ENCODE measurements at places on chromosomes 16 and 17.

GRCh38 chr17:73801455-73802100 is 157.3 kb upstream of the SDK2 start:
- no peak for DNase-seq

DNA sequence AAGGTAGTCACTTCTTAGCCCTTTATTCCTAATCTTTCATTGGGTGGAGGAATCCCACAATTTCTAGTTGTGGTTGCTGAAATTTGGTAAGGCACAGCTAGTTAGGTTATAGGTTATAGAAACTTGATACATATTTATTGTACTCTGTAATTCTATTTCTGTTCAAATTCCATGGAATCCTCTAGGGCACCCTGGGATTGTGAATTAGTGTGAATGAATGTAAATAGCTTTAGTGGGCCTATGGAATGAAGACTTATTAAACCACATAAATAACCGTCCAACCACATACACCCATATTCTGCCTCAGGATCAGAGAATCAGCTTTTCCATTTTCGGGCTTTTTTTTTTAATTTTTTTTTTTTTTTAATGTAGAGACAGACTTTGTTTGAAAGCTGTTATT is 9.2 kb downstream of the TANC2 start:
- no peak for DNase-seq

DNA sequence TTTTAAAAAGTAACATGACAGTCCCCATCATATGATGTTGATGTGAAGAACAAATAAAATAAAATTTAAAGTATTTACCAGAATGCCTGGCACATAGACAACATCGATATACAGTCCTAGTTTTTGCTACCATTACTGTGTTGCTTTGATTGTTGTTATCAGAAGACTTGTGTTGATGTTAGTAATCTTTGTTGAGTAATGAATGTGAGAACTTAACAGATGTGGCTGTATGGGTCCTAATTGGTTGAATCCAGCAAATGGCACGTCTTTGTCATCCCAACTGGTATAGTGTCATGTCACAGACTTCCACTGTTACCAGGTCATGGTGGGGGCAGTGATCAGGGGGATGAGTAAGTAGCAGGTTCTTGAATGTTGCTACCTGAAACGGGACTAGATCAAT is 1151.4 kb upstream of the CDH8 start:
- DNase-seq, result no peak

- no peak for DNase-seq
Measured at GRCh38 chr17:60269417-60269816, 119.6 kb downstream of the CA4 start.

DNA sequence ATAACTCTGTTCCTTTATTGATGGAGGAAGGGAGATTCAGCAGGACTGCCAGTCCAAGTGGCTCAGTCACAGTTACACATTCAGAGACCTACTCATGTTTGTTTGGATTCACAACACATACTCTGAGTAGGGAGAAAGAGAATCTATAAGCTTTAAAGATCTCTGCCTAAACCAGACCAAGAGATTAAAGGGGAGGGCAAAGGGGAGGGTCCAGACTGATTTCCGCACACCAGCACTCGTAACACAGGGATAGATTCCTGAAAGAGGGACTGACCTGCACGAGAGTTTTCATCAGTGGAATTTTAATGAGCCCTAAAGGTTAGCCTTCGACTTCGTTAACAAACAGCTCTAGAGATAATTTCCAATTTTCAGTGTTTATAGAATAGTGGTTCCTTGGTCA is 71.7 kb upstream of the PMFBP1 start:
- no peak for DNase-seq

GRCh38 chr17:33647956-33648355 is 354.9 kb upstream of the ASIC2 start:
- no peak for DNase-seq

- DNase-seq, result no peak
Measured at GRCh38 chr16:10754941-10755340, 11.3 kb downstream of the NUBP1 start.

GRCh38 chr16:17364319-17365210 is 106.2 kb downstream of the XYLT1 start:
- peak; percentile 99 for DNase-seq

GRCh38 chr17:83075270-83075880 is 4.0 kb upstream of the METRNL start:
- DNase-seq, result no peak

GRCh38 chr17:7775051-7775450 is 57.5 kb downstream of the DNAH2 start:
- no peak for DNase-seq

- DNase-seq, result no peak
Measured at GRCh38 chr16:79754501-79754900, 154.0 kb upstream of the MAF start.

DNA sequence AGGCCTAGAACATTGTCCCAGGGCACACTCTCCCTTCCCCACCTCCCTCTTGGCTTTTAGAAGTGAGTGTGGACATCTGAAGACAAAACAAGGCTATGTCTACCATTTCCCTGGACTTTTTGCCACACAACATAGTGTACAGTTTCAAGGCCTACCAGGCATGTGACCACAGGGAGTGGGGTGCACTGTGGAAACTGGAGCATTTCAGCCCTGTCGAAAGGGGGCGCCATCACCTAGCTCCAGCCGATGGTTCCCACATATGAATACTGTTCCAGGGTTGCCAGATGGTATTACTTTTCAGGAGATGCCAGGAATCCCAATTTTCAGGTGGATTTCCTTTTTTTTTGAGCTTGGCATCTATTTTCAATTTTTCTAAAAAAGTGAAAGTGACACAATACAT is 140.7 kb downstream of the KATNIP start:
- DNase-seq, result no peak

- DNase-seq, result no peak
Measured at GRCh38 chr17:82911822-82912221, 72.0 kb upstream of the ZNF750 start.

- no peak for DNase-seq
Measured at GRCh38 chr16:47567321-47567720, 106.2 kb downstream of the PHKB start.

GRCh38 chr17:8488491-8488890 is 52.8 kb downstream of the NDEL1 start:
- DNase-seq, result no peak

GRCh38 chr16:50747207-50747956 is 5.5 kb downstream of the CYLD start:
- no peak for DNase-seq

DNA sequence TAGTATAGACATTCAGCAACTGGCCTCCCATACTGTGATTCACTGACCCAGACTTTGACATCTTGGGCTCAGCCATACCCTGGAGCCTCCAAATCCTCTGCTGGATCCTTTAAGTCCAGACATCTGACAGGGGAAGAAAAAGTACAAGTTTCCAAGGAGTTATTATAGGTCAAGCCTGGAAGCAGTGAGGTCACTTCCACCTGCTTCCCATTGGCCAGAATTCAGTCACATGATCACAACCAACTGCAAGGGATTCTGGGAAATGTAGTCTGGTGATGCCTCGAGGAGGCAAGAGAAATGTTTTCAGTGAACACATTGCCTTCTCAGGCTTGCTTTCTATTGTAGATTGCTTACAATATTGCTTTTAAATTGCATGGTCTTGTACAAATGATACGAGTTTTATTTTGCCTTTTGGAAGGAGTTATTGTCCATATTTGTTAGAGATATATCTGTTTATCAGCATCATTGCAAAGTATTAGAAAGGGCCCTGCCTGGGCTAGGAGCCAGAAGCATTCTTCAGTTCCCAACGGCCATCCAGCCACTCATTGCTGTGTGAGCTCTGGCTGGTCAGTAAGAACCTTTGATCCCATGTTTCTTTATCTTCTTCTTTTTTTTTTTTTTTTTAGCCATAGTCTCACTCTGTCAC is 696.9 kb downstream of the WWOX start:
- no peak for DNase-seq

GRCh38 chr16:23206986-23207385 is 24.4 kb downstream of the SCNN1G start:
- DNase-seq, result no peak

GRCh38 chr17:32659419-32659842 is 172.6 kb downstream of the CDK5R1 start:
- peak; percentile 29 for DNase-seq

GRCh38 chr17:78592991-78593329 is 15.8 kb upstream of the DNAH17 start:
- no peak for DNase-seq

- DNase-seq, result no peak
Measured at GRCh38 chr16:72424757-72425156, 252.8 kb upstream of the PMFBP1 start.

- DNase-seq, result no peak
Measured at GRCh38 chr17:31310260-31310659, 3.6 kb downstream of the EVI2B start.

- DNase-seq, result no peak
Measured at GRCh38 chr16:90040152-90041023, 21.1 kb upstream of the DBNDD1 start.

- DNase-seq, result no peak
Measured at GRCh38 chr17:3879591-3880417, 13.0 kb downstream of the CAMKK1 start.

- no peak for DNase-seq
Measured at GRCh38 chr17:66491213-66491612, 188.8 kb downstream of the PRKCA start.

- DNase-seq, result no peak
Measured at GRCh38 chr16:19203374-19203966, 35.4 kb downstream of the SYT17 start.

- peak; percentile 20 for DNase-seq
Measured at GRCh38 chr17:82668631-82669099, 20.4 kb upstream of the WDR45B start.

GRCh38 chr16:66524601-66525164 is 25.2 kb downstream of the TK2 start:
- no peak for DNase-seq

- DNase-seq, result no peak
Measured at GRCh38 chr17:73936908-73937627, 266.4 kb upstream of the RPL38 start.

GRCh38 chr17:80287806-80288567 is 27.3 kb downstream of the RNF213 start:
- DNase-seq, result no peak

GRCh38 chr16:53094013-53094630 is 39.3 kb downstream of the CHD9 start:
- no peak for DNase-seq

DNA sequence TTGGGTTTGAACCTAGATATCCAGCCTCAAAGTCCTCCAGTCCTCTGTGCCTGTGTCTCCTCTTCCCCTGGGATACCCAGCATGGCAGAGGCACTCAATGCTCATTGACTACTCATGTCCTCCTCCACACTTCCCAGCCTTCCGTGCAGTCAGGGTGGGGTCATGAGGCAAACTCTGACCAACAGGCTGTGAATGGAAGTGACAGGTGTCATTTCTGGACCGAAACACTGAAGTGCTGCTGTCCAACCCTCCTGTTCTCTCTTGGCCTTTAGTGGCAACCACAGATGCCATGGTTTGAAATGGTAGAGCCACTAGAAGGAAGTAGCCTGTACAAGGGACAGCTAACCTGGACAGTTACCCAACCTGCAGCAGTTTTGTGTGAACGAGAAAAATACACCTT is 46.7 kb upstream of the MAP3K14 start:
- no peak for DNase-seq

DNA sequence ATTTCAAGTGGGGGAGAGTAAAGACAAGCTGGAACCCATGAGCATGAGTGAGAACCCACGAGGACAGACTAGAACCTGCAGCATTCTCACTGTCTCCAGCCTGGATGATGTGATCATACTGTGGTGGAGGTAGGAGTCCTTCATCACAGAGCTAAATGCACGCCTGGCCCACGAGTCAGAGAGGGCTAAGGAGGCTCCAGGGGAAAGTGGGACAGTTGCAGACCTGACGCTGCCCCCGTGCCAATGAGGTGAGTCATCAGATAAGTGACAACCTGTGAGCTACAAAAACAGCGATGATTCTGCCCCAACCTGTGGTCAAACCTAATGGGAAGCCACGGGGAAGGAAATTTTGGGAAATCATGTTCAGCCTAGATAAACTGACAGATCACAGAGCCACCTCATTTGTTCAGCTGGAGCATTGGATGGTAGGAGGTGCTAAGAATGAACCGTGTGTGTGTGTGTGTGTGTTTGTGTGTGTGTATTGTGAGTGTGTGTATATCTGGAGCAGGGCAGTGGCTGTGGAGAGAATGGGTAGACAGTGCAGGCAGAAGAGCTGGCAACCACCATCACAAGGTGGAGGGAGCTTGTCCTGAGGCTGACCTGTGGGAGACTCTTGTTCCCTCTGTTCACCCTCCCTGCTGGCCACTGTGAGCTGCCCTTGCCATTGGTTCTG is 131.8 kb downstream of the UTP18 start:
- DNase-seq, result no peak

DNA sequence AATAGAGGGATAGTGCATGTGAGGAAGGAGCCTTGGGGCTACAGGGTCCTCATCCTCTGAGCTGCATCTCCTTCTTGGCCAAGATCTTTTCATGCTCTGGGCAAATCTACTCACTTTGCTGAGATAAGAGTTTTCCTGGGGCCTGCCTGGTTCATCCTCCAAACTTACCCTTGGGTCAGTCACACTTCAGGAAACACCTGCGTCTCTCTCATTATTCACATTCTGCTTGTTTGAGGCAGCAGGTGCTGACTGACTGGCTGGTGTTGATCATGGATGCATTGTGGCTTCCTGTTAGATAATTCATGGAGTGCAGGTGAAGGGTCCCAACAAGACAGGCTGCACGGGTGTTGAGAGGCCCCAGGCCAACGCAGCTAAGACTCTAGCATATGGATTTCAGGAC is 162.6 kb downstream of the SALL1 start:
- DNase-seq, result no peak

DNA sequence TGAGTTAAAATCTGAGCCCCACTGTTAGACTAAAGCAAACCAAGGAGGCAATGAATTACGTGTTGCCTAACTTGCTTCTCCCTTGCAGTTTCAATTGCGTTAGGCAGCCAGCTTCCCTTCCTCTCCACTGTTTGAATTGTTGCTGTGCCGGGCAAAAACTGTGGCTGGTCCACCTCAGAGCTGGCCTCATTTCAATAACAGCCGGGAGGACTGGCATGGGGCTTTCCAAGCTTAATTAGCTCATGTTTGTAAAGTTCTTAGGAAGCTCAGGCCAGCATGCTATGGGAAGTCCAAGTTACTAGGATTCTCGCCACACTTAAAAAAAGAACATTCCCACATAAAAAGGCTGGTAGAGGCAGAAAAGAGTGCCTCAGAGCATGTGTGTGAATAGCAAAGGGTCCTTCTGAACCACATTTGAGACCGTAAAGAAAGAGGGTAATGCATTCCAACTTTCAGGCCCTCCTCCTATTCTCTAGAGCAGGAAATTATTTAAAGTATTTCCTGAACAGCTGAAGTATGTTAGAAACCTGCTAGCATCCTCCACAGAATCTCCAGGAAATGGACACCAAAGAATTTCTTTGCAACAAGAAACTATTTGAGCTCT is 79.0 kb upstream of the SMURF2 start:
- DNase-seq, result no peak

GRCh38 chr17:19755392-19755791 is 7.3 kb upstream of the ALDH3A1 start:
- no peak for DNase-seq

DNA sequence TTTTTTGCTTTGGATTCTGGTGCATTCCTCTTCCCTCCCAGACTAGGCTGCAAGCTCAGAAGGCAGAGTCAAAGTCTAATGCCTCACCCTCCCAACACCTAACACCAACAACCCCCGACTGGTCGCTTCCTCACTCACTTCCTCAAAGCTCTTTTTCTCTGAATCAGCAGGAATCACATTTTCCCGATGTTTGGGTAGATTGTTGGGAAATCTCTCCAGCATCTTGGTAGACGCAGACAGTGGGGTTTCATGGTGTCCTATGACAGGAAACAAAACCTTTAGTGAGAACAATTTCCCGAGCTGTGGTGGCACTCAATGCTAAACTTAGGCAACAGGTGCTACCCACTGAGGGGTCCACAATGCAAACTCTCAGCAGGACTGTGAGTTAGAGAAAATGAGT is 39.9 kb upstream of the ICAM2 start:
- no peak for DNase-seq
